ENCODE measurements at places on chromosomes 2 and 18. TPM values are rescaled to one million over a fixed set of nuclear protein-coding genes. Genes with fewer than 3 reads are reported as not detected.

DNA sequence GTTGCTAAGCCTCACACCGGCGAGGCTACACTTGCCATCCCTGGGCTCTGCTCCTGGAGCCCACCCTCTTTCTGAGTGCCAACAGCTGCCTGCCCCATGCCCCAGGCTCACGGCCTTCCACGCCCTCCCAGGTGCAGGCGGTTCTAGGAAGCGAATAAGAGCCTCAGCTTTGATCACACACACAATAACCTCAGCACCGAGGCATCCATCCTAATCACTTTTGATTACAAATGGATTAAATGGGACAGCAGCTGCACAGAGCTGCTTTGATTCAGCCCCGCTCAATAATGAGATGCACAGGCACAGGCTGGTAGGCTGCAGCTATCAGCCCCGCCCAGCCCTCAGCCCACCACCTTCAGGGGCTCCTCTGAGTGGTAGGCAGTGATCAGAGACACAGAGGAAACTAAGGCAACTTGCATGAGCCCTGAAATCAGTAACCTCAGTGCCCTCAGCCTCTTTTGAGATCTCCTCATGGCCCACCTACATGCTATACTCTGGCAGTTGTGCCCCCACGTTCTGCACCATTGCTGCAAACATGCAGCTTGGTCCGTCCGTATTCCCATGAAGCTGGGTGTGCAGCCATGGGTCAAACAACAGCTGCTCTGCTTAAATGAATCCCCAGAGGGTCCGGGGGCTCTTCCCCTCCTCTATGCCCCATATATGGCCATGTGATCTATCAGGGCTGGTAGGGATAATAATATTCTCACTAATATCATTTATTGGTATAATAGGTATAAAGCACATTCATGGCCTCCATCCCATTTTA, 171.4 kb downstream of the SETBP1 start:
- no peak for DNase-seq
- H3K4me3 ChIP-seq = no peak overlapping the region
- H3K27ac ChIP-seq = no peak overlapping the region
- no peaks in the 10 kb centered on the region for H3K36me3 ChIP-seq

The STK36 gene
- 17.9 TPM for total RNA-seq

- H3K36me3 ChIP-seq = no peaks in the 10 kb centered on the region
- H3K4me3 ChIP-seq = no peak overlapping the region
- no peak for DNase-seq
- H3K4me1 ChIP-seq = no peaks in the 10 kb centered on the region
- H3K27me3 ChIP-seq = peaks cover 4% of the 10 kb centered on the region
- H3K27ac ChIP-seq = no peak overlapping the region
These were observed 48.9 kb upstream of the BCL11A start for GRCh38 chr2:60602388-60602787.

The FAM237A gene
- total RNA-seq = not detected

- no peak overlapping the region for H3K4me3 ChIP-seq
- H3K36me3 ChIP-seq = peaks cover 36% of the 10 kb centered on the region
- peaks cover 52% of the 10 kb centered on the region for H3K4me1 ChIP-seq
- no peaks in the 10 kb centered on the region for H3K27me3 ChIP-seq
- DNase-seq = no peak
- no peak overlapping the region for H3K27ac ChIP-seq
These were observed 24.6 kb downstream of the DOCK10 start for GRCh38 chr2:225017713-225018112.

DNA sequence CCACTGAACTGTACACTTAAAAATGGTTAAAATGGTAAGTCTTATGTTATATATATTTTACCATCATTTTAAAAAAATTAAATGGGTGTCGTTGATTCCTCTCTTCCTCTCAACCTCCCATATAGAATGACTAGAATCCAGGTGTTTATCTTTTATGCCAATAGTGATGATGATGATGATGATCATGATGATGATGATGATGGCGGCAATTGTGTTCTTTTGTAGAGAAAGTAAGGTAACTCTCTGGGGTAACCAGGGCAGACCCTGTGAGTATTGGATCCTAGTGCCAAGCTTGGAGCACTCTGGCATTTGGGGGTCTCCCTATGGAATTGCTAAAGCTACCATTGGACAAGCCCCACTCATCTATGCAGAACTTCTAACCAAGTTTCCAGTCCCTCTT, 113.6 kb downstream of the GLI2 start:
- H3K4me3 ChIP-seq = no peak overlapping the region
- H3K36me3 ChIP-seq = no peaks in the 10 kb centered on the region
- no peak overlapping the region for H3K27ac ChIP-seq

GRCh38 chr18:24985586-24985985, 366.4 kb downstream of the ZNF521 start:
- H3K4me3 ChIP-seq = no peak overlapping the region
- H3K27ac ChIP-seq = no peak overlapping the region
- no peaks in the 10 kb centered on the region for H3K4me1 ChIP-seq
- DNase-seq = no peak
- H3K27me3 ChIP-seq = no peaks in the 10 kb centered on the region
- no peaks in the 10 kb centered on the region for H3K36me3 ChIP-seq

DNA sequence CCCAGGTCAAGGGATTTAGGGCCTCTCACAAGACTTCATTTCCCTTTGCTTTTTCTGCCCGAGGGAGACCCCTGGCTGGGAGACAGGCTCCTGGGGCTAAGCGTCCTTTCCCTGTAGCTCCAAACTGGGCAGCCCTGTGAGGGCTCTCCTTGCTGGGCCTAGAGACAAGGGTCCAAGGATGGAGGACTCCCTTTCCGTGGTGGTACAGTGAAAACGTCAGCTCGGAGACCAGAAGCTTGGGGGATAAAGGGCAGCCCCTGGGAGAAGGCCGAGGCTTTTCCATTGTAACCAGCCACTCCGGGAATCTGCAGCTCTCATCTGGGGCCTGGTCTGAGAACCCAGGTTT, 2.3 kb downstream of the SIX2 start:
- DNase-seq = no peak
- H3K27me3 ChIP-seq = peaks cover 88% of the 10 kb centered on the region
- peaks cover 6% of the 10 kb centered on the region for H3K4me1 ChIP-seq
- H3K4me3 ChIP-seq = no peak overlapping the region
- H3K36me3 ChIP-seq = no peaks in the 10 kb centered on the region
- H3K27ac ChIP-seq = no peak overlapping the region

The SCN1A gene
- total RNA-seq = not detected

The TSPYL6 gene
- not detected for total RNA-seq

DNA sequence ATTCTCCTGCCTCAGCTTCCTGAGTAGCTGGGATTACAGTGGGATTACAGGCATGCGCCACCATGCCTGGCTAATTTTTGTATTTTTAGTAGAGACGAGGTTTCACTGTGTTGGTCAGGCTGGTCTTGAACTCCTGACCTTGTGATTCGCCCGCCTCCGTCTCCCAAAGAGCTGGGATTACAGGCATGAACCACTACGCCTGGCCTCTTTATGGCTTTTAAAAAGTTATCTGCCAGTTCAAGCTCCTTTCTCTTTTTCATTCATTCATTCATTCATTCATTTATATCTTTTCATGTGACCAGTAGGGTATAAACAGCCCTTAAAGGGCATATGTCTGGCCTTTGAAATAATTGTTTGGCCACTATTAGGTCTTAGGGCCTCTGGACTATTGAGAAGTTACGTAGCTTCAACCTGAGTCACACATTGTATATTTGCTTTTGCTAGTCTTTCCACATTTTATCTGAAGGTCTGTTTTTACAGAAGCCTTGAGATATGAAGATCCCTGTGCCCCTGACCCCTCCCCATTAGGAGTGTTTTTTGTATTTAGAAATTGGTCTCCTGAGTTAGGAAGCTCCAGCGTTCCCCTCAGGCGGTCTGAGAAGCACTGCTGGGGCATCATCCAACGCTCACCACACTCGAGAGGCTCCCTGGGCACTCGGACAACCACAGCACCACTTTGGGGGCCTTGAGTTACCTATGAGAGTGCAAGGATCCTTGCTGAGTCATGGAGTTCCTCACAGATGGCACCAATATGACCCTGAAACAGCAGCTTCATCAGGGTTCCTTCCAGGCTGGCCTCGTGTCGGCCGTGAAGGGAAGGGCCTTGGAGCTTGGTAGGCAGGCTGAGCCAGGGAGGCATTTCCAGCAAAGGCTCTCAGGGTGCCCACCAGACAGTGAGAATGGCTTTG, 21.8 kb downstream of the FZD5 start:
- no peaks in the 10 kb centered on the region for H3K36me3 ChIP-seq
- no peak overlapping the region for H3K27ac ChIP-seq

The ALPI gene
- not detected for total RNA-seq

- no peaks in the 10 kb centered on the region for H3K27me3 ChIP-seq
- no peak overlapping the region for H3K4me3 ChIP-seq
- H3K36me3 ChIP-seq = peaks cover 12% of the 10 kb centered on the region
- H3K4me1 ChIP-seq = peaks cover 3% of the 10 kb centered on the region
- DNase-seq = no peak
These were observed 64.4 kb downstream of the LCLAT1 start for GRCh38 chr2:30511122-30512083.

DNA sequence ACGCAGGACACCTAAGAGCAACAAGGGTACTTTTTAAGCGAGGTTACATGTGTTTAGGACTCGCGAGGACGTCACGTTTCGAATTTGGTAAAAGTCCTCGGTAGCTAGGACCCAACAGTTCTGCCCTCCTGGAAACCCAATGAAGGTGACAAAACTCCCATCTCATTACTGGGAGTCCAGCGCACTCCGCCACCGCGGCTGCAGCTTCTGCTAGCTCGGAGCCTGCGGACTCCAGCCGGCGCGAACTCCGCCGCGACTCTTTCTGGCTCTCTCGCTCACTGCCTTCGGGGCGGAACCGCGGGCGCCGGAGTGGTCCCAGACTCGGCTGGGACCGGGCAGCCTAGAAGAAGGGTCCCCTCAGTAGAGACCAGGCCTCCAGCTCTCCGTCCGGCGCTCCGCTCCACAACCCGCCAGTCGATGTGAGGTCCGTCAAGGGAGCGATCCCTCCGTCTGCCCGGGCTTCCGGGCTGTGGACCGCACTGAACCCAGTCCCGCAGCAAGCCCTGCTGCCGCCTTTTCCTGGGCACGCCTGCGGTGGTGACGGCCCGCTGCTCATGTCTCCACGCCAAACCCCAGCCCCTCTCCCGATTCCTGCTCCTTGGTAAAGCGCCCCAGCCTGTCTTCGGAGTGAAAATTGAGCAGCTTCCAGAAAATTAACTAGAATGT, 3.0 kb upstream of the OSR1 start:
- peaks cover 91% of the 10 kb centered on the region for H3K27me3 ChIP-seq
- peak overlapping the region; percentile 82 for H3K4me3 ChIP-seq
- peaks cover 28% of the 10 kb centered on the region for H3K4me1 ChIP-seq
- no peaks in the 10 kb centered on the region for H3K36me3 ChIP-seq
- DNase-seq = no peak

The FAM228A gene
- total RNA-seq = not detected

DNA sequence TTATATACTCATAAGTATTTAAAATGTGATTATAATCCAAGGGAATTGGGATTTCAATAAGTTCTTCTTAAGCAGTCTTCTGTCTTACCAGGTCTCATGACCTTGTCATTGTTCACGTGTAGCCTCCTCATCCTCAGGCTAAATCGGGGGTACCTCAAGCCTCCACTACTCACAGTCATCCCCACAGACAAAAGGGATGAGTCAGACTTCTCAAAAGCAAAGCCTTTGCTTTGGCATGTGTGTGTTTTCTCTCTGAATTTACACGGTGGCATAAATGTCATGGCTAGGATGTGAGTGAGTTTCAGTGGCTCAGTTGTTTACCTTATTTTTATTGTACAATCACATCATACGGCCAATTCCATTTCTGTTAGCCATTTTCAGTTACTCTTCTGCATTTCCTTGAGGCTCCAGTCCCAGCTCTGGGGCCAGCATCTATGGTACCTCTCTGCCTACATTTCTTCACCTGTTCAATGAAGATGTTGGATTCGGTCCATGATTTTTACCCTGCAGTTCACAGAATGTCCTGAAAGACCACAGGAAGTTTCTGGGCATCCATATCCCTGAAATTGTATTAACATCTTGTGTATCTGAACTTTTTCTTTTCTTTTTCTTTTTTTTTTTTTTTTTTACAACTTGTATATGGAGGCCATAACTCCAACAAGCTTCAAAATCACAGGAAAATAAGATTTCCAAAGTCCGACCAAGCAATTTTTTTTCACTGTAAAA, 195.3 kb downstream of the FHOD3 start:
- peaks cover 5% of the 10 kb centered on the region for H3K27me3 ChIP-seq
- no peak overlapping the region for H3K4me3 ChIP-seq
- no peaks in the 10 kb centered on the region for H3K36me3 ChIP-seq
- H3K4me1 ChIP-seq = no peaks in the 10 kb centered on the region

DNA sequence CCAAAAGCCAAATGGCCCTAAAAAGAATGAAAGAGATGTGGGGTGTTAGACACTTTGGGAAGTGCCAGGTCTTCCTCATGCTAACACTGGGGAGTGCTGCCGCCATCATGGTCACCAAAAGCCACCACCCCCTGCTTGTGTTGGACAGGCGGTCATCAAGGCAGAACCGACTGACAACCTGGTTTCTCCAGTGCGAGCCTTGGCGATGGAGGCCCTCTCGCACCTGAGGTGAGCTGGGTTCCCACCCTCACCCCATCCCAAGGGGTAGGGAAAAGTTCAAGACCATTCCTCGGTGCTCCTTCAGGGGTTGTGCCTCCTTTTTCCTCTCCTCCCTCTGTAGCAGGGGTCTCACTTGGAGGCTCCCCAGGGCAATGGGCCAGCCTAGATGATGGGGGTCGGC, 33.6 kb downstream of the MROH2A start:
- no peak overlapping the region for H3K27ac ChIP-seq
- no peaks in the 10 kb centered on the region for H3K4me1 ChIP-seq
- no peaks in the 10 kb centered on the region for H3K36me3 ChIP-seq
- H3K4me3 ChIP-seq = no peak overlapping the region
- no peak for DNase-seq

GRCh38 chr18:50729376-50729775, 90.4 kb downstream of the MRO start:
- no peaks in the 10 kb centered on the region for H3K27me3 ChIP-seq
- no peaks in the 10 kb centered on the region for H3K4me1 ChIP-seq
- H3K27ac ChIP-seq = no peak overlapping the region

DNA sequence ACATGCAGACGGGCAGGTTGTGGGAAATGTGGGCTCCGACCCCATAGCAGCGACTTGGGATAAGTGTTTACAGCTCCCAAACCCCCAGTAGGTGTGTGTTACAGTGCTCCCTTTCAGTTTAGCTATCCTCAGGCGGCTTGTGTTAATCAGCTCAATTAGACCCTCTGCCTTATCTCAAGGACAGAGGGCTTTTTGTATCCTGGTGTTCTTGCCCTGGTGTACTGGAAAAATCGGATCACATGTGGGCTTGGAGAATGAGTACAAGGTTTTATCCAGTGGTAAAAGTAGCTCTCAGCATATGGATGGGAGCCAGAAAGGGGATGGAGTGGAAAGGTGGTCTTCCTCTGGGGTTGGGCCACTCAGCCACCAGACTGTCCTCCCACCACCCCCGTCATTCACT, 264.7 kb upstream of the SYT4 start:
- no peaks in the 10 kb centered on the region for H3K36me3 ChIP-seq
- no peaks in the 10 kb centered on the region for H3K27me3 ChIP-seq
- no peak overlapping the region for H3K27ac ChIP-seq
- H3K4me3 ChIP-seq = no peak overlapping the region

- H3K4me3 ChIP-seq = no peak overlapping the region
- no peak overlapping the region for H3K27ac ChIP-seq
- no peak for DNase-seq
- no peaks in the 10 kb centered on the region for H3K27me3 ChIP-seq
- peaks cover 39% of the 10 kb centered on the region for H3K4me1 ChIP-seq
- H3K36me3 ChIP-seq = peaks cover 11% of the 10 kb centered on the region
These were observed 33.3 kb upstream of the PGAP1 start for GRCh38 chr2:196959734-196960338.
